ENCODE measurements at places on chromosomes 7 and 10.

GRCh38 chr7:140316165-140316661, 82.1 kb downstream of the SLC37A3 start:
- DNase-seq: peak; percentile 37

GRCh38 chr10:102652170-102652916, 8.1 kb downstream of the TRIM8 start:
- DNase-seq: no peak

DNA sequence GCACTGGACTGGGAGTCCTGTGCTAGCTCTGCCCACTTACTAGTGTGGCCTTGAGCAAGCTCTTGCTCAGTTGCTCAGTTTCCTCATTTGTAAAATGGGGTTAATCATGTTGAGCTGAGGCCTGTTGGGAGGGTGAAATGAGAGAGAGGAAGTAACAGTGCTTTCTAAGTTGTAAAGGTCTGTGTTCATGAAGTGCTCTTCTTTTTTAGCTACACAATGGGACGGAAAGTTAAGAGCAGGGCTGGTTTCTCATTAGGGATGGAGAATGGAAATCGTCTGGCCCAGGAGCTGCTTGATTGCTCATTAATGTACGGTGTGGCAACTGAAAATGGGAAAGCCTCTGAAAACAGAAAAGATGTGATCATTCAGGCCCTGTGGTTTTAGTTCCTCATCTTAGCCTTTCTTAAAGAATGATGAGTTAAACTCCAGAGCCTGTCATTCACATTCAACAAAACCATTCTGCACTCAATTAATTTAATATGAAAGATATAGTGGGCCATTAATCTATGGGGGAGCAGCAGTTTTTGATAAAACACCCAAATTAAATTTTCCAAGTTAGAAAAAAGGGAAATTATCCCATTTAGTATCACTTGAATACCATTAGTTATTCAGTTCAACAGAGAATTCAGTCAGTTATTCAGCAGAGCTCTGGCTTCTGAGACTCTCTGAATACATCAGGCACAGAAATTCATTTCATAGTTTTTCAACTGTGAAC, 60.5 kb downstream of the SH2D4B start:
- DNase-seq: no peak

DNA sequence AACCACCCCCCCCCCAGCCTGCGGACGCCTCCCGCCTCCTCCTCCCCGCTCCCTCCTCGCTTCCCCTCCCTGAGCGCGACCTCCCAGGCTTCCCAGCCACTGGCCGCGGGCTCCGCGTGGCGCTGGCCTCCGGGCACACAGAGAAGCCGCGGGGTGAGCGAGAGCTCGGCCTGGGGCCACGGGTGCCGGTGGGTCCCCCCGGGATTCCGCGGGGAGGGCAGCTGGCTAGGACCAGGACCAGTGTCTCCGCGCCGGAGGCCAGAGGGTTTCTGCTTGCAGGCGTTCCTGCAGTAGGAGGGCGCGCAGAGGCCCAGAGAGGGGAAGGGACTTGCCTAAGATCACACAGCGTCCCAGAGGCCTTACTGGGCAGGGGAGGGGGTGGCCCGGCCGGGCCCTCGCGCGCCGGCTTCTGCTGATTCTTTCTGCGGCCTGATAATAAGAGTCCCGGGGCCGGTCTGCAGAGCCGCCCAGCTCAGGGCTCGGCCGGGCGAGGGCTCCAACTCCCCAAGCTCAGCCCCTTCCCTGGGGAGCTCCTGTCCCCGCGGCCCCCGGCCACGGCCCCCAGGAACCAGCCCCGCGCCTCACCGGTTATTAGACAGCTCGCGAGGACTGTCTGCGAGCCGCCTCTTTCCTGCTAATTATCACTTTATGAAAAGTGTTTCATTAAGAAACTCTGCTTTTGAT, 10.1 kb downstream of the UNCX start:
- no peak for DNase-seq

DNA sequence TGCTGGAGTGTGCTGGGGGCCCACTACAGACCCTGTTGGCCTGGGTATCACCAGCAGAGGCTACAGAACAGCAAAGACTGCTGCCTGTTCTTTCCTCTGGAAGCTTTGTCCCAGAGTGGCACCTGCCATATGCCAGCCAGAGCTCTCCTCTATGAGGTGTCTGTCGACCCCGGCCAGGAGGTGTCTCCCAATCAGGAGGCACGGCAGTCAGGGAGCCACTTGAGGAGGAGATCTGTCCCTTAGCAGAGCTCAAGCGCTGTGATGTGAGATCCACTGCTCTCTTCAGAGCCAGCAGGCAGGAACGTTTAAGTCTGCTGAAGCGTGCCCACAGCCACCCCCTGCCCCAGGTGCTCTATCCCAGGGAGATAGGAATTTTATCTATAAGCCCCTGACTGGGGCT, 316.2 kb downstream of the ETV1 start:
- no peak for DNase-seq

- no peak for DNase-seq
Observed at GRCh38 chr7:24039991-24040624, 243.9 kb upstream of the NPY start.

- no peak for DNase-seq
Observed at GRCh38 chr10:85668522-85668921, 698.1 kb downstream of the GRID1 start.

DNA sequence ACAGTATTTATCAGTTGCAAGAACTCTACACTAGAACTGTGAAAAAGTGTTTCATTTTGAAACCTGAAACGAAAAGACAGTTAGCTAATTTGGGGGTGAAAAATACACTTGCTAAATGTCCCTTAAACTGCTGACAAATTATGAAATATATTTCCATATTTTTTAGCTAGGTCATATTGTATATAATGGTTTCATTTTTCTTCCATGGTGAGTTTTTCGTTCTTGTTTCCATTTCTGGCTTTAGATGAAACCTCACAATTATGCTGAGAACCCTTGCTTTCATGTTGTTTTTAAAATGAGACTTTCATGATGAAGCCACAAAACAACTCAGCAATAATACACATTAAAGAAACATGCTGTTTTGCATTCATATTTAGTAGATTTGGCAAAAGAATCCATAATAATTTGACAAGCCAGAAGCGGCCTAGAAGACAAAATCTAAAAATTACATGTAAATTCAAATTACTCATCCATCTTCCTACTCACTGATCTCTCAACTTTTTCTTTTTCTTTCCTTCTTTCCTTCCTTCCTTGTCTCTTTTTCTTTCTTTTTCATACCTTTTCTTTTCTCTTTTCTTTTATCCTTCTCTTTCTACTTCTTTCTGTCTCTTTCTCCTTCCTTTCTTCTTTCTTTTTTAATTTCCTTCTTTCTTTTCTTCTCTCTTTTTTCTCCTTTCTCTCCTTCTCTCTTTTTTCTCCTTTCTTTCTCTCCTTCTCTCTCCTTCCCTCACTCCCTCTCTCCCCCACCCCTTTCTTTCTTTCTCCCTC, 46.5 kb upstream of the ITGB8 start:
- DNase-seq: no peak

DNA sequence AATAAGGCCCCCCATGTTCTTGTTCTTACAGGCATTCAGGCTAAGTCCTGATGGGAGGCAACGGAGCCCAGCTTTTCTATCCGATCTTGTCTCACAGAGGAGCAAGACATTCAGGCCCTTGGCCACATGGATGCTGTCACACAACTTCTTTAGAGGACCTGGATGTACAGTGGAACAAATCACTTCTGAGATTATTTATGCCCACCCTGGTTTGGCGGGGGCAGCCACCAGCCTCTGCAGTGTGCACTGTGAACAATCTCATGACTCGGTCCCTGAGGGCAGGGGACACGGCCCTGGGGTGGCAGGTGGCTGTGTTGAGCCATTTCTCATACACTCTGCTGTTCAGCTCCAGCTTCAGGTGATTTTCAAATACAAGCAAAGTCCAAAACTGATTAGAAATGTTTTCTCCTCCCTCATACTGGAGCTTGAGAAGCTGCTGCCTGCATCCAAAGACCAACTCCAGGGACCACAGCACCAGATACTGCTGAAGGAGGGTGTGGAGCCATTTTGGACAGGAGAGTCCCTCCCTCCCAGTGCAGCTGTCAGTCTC, 441.3 kb downstream of the GRID1 start:
- no peak for DNase-seq

DNA sequence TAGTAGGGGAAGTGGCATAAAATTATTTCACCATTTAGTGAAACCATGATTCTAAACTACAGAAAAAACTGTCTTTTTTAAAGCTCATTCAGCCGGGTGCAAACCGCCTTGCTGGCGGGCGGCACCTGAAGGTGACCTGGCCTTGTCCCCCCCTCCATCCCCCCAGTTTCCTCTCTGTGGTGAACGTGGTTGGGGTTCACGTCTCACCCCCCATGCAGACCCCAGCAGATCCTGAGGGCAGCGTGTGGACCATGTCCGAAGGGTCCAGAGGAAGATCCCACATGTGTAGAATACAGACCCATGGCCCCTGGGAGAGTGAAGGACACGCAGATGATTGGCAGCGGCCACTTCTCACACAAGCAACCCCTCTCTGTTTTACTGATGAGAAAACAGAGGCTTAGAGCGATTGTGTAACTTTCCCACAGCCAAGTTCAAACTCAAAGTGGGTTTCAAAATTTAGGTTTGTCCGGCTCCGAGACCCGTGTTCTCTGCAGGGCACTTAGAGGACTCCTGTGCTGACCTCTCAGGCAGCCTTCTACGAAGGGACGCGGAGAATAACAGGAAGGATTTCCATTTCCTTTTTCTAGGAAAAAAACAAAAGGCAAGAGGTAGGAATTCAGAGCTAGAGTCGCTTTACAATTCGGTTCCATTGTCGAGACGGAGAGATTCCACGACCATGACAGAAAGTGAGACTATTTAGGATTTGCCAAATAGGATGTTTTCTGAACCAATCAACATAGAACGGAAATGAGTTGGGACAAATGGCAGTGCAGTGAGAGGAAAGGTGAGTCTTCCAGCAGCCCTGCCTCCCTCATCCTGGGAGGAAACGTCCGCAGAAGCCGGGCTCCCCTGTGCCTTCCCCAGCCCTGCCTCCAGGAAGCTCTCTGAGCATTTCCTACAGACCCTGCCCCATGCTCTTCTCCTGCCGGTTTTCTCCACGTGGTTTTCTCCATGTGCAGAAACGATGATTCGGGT, 67.6 kb upstream of the PITRM1 start:
- no peak for DNase-seq

GRCh38 chr7:16563281-16564022, 36.8 kb downstream of the LRRC72 start:
- DNase-seq: no peak

DNA sequence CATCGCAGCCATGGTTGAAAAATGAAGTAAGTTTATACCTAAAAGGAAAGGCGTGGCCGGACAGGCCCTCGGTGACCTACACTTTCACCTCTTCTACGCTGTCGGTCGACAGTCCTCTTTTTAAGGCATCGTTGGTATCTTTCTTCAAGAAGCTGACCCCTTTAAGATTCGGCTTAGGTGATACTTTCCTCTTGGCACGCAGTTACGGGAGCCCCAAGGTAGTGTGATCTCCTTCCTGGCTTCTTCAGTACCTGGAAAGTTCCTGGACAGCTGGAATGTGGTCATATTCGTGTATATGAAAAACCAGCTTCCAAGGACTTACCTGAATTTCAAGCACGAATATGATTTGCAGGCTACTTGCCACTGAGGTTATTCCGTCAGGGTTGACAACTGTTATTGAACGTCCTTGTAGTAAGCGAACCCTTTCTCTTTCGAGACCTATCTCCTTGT, 885 bp upstream of the SYPL1 start:
- no peak for DNase-seq

DNA sequence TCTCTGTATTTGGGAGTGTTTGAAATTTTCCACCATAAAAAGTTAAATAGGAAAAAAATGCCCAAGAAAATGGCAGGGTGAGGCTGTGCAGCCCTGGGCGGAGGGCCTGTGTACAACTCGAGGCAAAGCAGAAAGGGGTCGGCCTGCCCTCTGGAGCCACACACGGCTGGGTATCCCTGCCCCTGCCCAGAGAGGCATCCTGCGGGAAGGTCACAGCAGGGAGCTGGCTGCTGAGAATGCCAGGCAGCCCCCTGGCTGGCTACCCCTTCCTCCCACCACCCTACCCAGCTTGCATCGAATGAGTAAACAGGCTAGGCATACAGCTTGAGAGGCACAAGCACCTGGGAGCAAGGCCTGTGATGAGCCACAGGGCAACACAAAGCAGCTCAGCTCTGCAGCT, 46.1 kb downstream of the CAMK2B start:
- DNase-seq: no peak

DNA sequence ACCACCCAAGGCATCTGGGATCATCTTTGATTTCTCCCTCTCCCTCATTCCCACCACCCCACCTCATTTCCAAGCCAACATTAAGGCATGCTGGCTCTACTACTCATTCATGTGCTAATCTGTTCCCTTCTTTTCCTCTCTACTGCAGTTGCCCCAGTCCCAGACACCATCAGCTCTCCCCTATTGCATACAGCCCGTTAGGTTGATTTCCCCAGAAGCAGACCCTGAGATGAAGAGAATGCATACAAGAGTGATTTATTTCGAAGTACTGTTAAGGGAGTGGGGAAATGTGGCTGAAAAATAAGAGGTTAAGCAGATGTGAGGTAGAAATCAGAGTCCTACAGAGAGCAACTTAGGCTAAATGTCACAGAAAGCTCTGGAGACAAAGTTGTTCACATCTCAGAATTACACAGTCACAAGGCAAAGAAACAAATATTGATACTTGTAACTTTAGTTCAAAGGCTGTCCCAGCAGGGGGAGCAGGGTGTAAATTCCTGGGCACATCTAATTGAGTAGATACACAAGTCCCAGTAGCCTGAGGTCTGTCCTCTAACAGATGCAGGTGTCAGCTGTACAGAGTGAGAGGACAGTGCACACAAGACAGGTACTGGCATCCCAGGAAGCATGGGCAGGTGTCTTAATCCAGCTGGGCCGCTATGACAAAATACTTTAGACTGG, 20.9 kb downstream of the AKR1D1 start:
- DNase-seq: no peak

DNA sequence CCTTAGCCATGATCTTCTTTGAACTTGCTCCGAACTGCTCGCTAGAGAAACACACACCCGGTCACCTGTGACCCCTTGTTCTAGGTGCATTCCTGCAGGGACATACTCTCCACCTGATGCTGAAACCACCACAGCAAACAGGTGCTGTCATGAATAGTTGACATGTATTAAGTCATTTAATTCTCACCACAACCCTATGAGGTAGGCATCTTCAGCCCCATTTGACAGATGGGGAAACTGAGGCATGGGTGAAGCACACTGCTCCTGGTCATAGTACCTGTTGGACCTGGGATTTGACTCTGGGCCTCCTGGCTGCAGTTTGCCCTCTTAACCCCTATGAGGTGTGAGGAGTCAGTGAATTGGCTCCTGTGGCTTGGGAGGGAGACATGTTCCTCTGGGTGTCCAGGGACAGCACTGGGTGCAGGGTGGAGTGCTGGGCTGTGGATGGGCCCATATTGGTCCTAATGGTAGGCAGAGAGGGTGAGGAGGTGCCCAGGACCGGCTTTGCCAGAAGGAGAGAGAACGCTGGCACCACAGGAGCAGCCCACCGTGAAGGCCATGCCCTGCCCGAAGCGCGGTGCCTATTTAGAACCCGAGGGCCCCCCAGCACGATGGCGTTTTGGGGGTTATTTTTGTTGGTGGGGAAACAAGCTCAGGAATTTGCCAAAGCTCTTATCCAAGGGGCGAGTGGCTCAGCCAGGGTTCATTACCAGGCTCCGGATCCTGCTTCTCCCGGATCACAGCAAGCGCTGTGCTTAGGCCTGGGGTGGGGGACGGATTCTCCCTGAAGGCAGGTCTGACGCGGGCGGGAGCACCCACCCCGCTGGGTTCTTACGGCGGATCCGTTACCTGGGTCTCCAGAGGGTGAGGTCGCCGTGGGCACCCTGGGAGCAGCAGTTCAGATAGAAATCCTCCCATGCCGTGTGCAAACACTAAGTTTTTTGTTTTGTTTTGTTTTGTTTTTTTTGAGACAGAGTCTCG, 52.3 kb downstream of the GLRX3 start:
- DNase-seq: no peak

- DNase-seq: no peak
Observed at GRCh38 chr7:92231-92674, 100.1 kb upstream of the FAM20C start.

Measured in AG09309 (cell line).